ENCODE measurements at places on chromosomes 2 and 18.

- DNase-seq: no peak
These were observed 199.2 kb downstream of the ICOS start for GRCh38 chr2:204135752-204136151.

- DNase-seq: no peak
These were observed 33.9 kb downstream of the PAX3 start for GRCh38 chr2:222264791-222265320.

- no peak for DNase-seq
These were observed 138.7 kb upstream of the CCDC150 start for GRCh38 chr2:196500686-196501431.

DNA sequence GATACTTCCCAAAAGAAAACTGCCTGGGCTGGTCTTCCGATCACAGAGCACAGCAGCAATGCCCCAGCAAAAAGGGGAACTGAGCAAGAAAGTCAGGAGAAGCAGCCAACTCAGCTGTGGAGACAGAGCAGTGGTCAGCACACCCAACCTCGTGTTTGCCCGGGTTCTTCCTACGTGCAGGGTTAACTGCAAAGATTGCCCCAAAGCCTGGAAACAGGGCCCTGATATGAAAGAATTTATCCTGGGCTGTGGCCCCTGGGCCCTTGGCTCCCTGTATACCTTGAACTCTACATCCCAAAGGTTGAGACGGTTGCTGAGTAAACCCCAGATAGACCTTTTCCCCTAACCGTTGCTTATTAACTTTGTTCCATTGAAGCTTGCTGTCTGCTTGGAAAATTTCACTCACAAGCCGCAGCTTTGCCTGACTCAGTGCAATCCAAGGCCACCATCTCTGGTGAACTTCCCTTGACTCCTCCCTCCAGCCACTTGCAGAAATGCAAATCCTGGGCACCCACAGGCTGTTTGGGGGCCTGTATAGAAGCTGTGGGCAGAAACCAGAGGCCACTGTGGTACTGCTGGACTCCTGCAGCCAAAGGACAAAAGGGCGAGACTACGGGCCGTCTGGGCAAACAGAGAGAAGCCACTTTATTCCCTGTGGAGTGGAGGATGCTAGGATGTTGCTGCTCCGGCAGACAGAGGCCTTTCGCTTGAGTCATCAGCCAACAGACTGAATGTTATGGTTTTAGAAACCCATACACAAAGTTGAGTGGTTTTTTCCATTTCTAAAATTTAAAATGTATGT, 18.2 kb downstream of the NRP2 start:
- DNase-seq: no peak

DNA sequence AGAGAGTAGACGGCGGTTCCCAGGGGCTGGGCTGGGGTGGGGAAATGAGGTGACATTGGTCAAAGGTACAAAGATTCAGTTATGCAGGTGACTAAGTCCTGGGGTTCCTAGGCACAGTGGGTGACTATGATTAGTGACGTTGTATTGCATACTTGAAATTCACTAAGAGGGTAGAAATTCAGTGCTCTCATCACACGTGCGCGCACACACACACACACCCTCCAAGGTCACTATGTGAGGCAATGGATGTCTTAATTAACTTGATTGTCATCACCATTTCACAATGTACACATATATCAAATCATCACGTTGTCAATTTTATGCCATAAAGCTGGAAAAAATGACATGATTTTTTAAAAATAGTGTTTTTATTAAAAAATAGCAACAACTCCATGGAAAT, 92.9 kb upstream of the ALKAL2 start:
- DNase-seq: no peak

DNA sequence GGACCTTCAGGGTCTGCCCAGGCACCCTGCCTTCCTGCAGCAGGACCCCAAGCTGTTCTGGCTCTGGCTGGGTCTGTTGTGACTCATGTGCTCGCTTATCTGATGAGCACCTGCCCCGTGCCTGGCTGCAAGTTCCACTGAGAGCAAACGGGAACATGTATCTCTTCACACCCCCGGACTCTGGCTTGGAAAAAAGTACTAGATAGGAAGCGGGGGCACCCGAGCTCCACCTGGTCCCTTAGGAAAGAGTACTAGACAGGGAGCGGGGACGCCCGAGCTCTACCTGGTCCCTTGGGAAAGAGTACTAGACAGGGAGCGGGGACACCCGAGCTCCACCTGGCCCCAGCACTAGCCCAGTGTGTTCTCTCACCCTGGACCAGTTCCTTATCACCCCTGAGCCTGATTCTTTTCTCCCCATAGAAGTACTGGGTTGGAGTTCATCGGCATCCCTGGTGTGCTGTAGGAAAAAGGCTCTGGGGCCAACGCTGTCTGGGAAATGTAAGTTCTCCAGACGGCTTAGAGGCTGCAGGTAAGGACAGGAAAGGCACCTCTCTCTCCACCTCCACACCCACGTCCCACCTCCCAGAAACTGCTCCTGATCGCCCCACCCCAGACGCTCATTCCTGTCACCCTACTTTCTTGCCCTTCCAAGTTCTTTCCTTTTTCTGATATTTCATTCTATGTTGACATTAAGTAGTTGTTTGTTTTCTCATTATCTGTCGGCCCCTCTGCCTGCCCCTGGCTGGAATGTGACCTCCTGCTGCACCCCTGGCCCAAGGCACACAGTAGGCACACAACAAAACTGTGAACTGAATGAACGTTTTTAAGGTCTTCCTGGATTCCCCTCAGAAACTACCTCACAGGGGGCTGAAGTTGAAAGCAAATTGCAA, 40.2 kb downstream of the HDAC4 start:
- DNase-seq: no peak

DNA sequence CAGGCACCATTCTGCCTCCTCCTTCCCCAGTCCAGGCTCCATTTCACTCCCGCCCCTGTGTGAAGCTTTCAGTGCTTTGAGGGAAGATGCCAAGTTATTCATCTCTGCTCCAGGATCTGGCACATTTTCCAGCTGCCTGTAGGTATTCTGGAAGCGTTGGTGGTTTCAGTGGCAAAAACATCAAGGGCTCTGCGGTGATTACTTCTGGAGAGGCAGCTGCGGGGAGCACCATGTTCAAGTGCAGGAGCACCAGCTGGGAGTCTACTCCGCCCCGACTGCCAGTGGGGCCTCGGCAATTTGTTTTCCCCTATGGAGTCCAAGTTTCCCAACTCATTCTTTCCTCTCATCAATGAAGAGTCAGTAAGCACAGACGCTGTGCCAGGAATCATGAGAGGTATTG, 211.7 kb downstream of the CLIP4 start:
- no peak for DNase-seq

DNA sequence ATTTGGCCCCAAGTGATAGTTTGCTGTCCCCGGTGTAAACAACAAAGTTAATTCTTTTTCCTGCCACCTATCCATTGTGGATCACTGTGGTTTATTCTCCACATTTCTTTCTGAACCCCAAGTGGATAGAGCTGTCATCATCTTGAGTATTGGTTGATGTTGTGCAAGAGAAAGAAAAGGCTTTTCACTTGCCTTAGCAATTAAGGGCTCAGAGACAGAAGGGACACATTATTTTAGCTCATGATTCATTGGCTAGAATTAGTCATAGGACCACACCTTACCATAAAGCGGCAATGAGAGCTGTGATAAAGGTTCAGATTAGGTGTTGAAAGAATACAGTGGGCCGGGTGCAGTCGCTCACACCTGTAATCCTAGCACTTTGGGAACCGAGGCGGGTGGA, 442.1 kb upstream of the DCC start:
- no peak for DNase-seq

GRCh38 chr2:120105360-120105759, 92.5 kb downstream of the EPB41L5 start:
- DNase-seq: no peak

DNA sequence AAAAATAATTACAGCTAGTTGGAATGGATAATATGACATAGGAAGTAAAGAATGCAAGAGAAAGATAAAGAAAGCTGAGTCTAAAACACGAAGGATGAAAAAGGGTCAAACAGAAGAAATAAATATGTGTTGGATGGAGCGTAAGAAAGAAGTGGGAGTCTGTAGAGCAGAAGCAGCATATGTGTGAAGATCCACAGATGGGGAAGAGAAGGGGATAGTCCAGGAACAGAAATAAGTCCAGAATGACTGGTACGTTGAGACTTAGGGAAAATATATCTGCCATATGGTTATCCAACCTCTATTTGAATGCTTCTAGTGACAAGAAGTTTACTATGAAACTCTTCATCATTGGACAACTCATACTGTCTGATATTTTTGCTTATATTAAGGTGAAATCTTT, 18.0 kb downstream of the ABCA12 start:
- DNase-seq: no peak

- no peak for DNase-seq
These were observed 567.1 kb upstream of the POU3F3 start for GRCh38 chr2:104286841-104287240.

DNA sequence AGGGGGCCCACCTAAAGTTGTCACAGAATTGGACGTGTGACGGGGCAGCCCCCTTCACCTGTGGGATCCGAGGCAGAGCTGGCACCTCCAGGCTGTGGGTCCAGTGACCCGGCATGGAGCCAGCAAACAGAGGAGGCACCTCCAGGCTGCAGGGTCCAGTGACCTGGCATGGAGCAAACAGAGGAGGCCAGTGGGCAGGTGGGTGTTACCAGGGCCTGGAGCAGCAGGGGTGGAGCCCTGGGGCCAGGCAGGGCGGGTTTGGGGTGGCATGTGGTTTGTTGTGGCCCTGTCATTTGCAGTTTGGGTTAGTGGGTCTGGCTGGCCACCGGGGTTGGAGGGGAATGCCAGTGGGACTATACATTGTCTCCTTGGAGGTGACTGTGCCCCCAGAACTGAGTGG, 68.2 kb downstream of the HPCAL1 start:
- DNase-seq: no peak

- no peak for DNase-seq
These were observed at the start of gene IL1R1 for GRCh38 chr2:102141970-102142828. Gene IL1R1 (plus strand): TSS chr2:102142746. CDS start chr2:102157725, 14,979 bp downstream.

GRCh38 chr2:229152674-229153073, 118.4 kb downstream of the PID1 start:
- DNase-seq: no peak

GRCh38 chr2:241188361-241189092, at the start of gene ANO7:
Gene ANO7 (plus strand): TSS chr2:241188677. CDS start chr2:241190064, 1,387 bp downstream.
- DNase-seq: no peak

DNA sequence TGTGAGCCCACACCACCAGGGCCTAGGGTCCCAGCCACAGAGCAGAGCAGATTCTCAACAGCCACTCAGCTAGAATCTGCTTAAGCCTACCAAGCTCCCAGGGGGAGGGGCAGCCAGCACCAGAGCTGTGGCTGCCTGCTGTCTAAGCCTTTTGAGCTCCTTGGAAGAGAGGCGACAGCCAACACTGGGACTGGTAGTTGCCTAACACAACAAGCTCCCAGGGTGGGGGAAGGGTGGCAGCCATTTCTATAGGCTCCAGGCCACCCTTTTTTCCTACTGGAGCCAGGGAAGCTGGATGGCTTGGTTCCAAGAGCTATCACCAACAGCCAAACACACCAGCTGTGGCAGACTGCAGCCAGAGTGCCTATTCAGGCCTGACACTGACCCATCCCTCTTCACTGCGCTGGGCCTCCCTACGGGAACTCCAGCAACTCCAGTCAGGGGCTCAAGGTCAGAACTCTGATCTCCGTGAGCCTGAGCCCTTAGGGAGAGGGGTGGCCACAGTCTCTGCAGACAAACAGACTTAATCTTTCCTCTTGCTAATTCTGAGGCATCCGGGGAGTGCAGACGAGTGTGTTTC, 1824.3 kb upstream of the CELF4 start:
- no peak for DNase-seq

- no peak for DNase-seq
These were observed 3.2 kb downstream of the GLI2 start for GRCh38 chr2:120738786-120739437.

DNA sequence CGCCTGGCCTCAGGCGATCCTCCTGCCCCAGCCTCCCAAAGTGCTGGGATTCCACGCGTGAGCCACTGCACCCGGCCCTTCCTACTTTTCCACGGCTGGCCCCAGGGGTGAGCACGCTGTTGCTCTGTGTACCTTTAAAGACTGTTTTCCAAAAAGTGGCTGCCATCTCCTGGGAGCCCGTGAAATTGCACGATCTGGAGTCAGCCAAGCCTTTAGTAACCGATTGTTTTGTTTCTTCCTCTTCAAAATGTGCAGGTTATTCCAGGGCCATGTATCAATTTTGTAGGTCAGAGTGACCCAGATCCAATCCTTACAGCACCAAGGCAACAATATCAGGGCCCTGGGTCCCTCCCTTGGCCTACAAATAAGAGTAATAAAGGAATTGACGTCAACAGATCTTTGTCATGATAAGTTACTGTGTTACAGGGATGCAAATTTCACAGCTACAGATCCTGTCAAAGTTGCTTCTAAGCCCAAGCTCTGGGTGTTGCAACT, 135.6 kb upstream of the ZNF236 start:
- DNase-seq: no peak

- no peak for DNase-seq
These were observed 390.6 kb downstream of the TNS1 start for GRCh38 chr2:217612211-217612610.

DNA sequence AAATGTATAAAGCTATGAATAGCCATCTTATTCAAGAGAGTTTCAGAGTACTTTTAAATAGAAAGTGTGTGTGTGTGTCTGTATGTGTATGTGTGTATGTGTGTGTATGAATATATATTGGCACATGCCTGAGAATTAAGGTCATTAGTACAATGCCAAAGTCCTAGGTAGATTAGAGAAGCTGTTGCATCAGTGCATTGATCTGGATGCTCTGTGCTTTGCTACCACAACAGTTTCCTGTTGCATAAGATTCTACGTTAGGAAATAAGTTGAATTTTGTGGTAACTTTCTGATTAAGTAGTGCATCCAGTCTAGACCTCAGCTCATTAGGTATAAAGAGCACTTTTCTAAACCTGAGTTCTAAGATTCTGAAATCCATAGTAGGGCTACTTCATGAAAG, 1102.8 kb upstream of the KLHL29 start:
- no peak for DNase-seq

DNA sequence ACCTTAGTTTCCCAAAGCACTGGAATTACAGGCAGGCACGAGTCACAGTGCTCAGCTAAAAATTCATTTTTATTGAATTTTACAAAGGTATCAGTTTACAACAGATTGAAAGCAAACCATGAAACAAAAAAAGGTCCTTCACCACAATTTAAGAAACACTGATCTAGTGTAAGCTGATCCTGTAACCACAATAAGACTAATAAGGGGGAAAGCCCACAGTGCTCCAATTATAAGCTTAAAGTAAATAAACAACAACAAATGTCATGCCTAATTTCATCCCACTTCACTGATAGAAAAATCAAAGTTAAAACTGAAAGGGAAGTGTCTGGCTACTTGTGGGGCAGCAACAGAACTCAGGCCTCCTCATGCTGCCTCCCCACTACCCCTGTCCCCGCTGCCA, 49.2 kb downstream of the ICA1L start:
- no peak for DNase-seq

GRCh38 chr18:75533950-75534349, 106.4 kb upstream of the SMIM21 start:
- no peak for DNase-seq
